ENCODE measurements at places on chromosomes 5 and 9.
A peak's percentile ranks its signal among the peaks of the same experiment; 100 is the strongest.

DNA sequence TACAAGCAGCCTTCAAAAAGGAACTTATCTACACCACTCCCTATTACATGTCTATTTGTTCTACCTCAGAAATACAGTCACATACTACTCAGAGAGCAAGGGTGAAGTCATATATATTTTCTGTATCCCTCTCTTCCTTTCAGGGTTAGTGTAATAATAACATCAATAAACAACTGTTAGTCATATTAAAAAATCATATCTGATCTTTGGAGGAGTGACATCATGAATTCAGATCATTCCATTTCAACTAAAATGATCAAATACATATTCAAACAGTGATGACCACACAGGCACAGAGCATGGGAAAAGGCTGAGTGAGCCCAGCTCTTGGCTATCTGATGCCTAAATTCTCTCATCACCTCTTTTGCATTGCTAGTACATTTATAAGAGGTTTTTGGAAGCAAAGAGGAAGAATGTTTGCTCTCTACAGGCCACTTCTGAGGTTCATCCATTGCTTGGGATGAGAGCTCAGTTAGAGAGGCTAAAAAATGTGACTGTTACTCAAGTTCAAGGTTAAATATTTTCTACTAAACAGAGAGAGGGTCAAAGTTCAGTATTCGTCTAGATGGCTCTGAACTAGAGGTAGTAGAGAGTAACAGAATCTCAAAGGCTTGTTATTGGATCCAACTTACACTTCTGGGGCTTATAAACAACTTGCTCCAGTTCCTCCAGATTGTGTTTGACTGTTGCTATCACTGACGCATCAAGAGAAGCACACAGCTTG is 39.0 kb downstream of the RIGI start:
- no peak for DNase-seq

DNA sequence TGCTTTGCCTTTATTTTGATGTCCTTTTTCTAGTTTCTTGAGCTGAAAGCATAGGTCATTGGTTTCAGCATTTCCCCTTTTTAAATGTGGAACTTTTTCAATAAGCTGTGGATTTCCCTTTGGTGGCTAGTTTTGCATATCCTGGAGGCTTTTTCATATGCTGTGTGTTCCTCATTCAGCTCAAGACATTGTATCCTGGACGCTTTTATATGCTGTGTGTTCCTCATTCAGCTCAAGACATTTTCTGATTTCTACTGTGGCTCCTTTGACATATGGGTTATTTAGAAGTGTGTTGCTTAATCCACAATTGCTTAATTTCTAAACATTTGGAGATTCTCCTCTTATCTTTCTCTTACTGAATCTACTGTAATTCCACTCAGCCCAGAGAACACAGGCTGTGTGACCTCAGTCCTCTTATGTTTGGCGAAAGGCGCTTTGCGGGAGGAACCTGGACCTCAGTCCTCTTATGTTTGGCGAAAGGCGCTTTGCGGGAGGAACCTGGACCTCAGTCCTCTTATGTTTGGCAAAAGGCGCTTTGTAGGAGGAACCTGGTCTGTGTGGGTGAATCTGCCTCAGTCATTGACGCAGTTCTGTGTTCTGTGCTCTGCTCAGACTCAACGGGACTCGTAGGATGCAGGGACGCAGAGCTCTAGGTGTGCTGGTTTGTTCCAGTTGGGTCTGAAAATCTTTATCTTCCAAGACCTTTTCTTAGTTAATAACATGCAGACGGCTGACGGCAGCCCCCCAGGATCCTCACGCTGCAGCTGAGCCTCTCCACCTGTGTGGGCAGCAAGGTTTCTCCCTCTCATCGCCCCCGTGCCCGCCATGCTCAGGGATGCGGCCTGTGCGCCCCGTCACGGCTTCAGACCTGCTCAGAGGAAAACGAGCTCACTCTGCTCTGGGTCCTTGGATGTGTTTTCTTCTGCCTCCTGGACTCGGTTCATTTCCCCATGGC is 6.0 kb upstream of the SLC9A3 start:
- DNase-seq, result no peak

DNA sequence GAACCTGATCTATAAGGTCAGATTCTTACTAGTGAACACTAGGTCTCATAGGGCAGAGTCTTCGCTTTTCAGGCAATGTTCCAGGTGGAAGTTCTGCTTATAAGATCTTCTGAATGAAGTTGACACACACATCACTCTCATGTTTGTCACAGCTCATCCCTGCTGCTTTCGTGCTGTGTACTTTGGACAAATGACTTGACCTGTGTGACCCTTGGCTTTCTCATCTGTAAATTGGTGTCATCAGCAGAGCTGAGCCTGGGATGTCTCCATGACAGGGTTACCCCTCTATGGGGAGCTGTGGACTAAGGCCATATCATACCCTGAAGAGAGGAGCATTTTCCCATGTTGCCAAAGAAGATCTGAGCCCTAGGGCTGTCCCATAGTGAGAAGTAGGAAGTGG is 2.8 kb downstream of the DELE1 start:
- no peak for DNase-seq

DNA sequence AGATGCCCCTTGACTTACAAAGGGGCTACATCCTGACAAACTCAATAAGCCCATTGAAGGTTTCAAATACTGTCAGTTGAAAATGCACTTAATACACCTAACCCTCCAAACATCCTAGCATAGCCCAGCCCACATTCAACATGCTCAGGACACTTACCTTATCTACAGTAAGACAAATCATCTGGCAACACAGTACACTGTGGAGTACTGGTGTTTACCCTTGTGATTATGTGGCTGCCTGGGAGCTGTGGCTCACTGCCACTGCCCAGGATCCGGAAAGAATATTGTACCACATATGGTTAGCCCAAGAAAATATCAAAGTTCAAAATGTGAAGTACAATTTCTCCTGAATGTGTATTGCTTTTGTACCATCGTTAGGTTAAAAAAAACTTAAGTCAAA is 562.2 kb downstream of the HTR1A start:
- DNase-seq, result no peak

GRCh38 chr5:155728146-155728856 is 598.7 kb upstream of the SGCD start:
- DNase-seq, result no peak

GRCh38 chr5:43138512-43138893 is 17.8 kb downstream of the ZNF131 start:
- no peak for DNase-seq

- DNase-seq, result peak; percentile 18
These were observed 151.2 kb downstream of the TTC39B start for GRCh38 chr9:15155826-15156225.

GRCh38 chr9:17315341-17315740 is 180.5 kb downstream of the CNTLN start:
- DNase-seq, result no peak

DNA sequence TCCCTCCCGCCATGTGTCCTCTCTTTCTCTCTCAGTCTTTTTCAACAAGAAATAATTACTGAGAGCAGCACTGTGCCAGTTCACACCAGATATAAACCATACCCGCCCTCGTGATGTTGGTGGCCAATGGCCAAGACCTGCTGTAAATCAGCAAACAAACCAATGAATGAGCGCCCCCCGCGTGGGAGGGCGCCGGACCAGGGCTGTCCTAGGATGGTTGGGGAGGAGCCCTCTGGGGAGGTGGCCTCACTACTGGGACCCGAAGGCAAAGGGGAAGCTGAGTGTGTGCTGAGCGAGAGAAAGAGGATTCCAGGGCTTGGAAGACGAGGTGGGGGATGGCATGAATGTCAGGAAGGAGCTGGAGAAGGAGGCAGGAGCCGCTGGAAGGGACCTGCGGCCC is 51.2 kb upstream of the BARHL1 start:
- peak; percentile 63 for DNase-seq

GRCh38 chr5:119336845-119337580 is 18.8 kb upstream of the TNFAIP8 start:
- no peak for DNase-seq
